SK-N-SH (cell line): ENCODE measurements at places on chromosomes 5 and 9. TPM values are rescaled to one million over a fixed set of nuclear protein-coding genes. Genes with fewer than 3 reads are reported as not detected.

- DNase-seq, result no peak
Measured at GRCh38 chr5:62283861-62284260, 22.1 kb upstream of the KIF2A start.

DNA sequence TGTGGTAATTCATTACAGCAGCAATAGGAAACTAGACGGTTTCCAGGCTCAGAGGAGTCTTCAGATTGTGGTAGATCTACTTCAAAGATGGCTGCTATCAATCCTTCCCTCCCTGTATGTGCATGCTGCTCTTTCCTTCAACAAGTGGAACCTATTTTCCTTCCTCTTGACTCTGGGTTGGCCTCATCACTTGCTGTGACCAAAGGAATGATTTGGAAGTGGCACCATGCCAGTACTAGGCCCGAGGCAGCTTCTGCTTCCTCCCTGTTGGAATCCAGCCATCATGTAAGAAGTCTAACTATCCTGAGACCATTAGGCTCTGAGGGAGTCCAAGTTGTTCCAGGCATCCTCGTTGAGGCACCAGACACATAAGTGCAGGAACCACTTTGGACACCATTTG lies 46.5 kb upstream of the MCTP1 start:
- no peak for DNase-seq

GRCh38 chr9:76704593-76705204 lies 59.5 kb upstream of the PCA3 start:
- peak; percentile 39 for DNase-seq

DNA sequence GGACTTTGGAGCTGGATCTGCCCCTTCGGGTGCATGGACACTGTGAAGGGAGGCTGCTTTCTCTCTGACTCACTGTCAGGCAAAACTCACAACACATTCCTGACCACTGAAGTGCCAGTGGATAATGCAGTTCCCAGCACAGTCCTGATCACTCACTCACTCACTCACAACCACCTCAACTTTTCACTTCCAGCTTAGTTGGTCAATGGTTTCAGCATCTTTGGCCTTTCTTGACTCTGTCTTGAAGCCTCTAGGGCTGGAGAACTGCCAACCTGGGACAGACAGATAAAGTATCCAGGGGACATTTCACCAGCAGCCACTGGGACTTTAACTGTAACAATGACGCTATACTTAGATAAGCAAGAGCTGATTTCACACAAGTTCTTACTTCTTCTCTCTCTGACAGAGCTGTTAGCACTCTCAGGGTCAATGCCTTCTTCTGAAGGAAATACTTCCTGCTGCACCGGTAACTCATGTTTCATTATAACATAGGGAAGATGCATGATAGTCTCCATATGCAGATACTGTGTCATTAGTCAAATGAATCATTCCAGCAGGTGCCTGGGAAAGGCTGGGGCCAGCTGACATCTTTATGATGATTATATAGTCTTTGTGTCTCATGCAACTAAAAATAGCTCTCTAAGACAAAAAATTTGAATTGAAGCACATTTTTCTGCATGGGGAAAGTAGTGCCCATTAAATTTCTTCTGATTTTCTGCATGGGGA lies 499.0 kb downstream of the SEMA5A start:
- DNase-seq, result no peak

DNA sequence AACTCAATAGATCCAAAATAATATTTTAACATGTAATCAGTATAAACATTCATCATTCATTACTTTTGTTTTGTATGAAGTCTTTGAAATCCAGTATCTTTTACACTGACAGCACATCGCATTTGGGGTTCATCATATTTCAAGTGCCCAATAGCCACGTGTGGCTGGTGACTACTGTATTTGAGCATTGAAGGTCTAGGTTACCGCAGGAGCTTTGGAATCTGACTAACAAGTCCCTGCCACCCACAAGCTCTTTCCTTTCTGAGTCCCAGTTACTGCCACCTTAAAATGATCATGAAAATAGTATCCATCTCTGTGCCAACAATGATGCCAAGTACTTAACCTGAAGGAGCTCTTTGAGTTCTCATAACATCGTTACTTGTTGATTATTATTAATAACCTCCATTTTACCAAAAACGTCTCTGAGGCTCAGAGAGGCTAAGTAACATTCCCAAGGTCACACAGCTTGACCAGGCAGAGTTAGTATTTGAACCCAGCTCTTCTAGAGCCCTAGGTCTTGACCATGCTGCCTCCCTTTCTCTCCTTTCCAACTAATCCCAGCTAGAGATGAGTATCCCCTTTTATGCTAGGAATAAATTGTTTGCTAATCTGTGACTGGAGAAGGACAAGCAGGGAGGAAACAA lies 24.2 kb downstream of the ARHGEF37 start:
- DNase-seq, result no peak

GRCh38 chr5:178454821-178455479 lies 135.2 kb downstream of the COL23A1 start:
- no peak for DNase-seq

DNA sequence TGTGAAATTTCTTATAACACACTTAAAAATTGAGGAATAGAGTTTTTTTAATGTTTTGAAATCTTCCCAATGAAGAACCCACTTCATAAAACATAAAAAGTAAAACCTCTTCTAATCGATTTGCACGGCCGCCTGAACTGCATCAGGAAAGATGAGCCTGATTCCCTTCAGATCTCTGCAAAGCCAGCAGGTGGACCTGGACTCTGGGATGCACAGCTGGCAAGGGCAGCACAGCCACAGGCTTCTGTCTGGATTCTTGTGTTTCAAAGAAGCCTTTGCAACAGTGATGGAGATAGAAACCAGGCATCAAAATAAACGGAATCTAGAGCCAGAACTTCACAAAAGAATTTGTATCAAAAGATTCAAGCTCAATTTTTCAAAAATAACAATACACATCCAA lies 36.0 kb upstream of the SPATA31C2 start:
- DNase-seq, result peak; percentile 45

- no peak for DNase-seq
Measured at GRCh38 chr5:87002485-87002884, 265.2 kb upstream of the RASA1 start.

DNA sequence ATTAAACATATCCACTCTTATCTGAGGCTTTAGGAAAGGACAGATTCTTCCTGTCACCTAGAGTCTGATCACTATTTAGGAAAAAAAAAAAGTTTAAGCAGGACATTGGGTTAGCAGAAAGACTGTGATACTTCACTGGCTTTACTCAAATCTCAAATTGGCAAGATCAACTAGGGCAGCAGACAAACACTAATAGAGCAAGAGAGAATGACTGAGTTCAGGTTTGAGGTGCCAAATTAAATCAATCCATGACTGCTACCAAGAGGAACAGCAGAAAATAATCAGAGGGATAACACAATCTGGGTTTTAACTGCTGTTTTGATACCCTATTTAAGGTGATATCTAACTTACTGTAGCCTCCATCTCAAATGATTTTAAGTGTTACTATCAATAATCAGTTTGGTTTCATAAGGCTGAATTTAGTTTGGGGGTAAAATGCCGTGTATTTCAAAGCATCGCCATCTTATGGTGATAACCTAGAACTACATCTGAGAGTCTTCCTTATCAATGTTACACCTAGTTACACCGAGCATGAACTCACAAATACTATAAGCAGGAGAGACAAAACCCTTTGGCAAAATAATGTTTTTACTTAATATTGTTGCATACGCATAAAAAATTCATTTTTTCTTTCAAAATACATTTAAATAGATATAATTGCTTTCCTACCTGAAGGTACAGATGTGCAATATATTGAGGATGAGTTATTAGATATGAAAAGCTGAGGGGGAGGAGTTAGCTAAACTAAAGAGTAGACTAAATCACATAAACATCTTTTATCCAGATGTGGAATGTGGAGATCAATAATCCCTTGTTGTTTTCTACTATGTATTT lies 286.4 kb upstream of the CDH12 start:
- DNase-seq, result peak; percentile 3

GRCh38 chr5:132369007-132369473 lies 470 bp upstream of the SLC22A5 start:
- DNase-seq, result no peak

GRCh38 chr5:164600274-164600673 lies 1094.9 kb downstream of the MAT2B start:
- no peak for DNase-seq

DNA sequence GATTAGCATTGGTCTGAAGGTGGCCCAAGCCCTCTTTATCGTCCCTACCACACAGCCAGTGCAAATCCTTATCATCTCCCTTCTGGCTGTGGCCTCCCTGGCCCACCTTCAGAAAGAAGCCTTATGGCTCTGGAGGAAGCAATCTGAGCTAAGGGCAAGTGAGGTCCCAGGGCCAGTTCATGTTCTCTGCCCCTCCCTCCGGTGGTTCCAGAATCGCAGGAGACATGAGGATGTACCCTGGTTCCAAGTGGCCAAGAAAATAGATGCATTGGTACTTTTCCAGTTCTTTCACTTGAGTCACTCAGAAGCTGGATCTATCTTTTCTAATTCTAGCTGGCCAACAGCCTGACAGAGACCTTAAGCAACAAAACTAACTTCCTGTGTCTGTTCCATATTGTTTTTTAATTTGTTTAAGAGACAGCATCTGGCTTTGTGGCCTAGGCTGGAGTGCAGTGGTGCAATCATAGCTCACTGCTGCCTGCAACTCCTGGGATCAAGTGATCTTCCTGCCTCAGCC lies 60.7 kb downstream of the LHFPL2 start:
- DNase-seq, result peak; percentile 27

- DNase-seq, result no peak
Measured at GRCh38 chr5:41097642-41098041, 26.5 kb upstream of the MROH2B start.

GRCh38 chr5:151740336-151740942 lies 18.0 kb downstream of the ATOX1 start:
- peak; percentile 70 for DNase-seq

DNA sequence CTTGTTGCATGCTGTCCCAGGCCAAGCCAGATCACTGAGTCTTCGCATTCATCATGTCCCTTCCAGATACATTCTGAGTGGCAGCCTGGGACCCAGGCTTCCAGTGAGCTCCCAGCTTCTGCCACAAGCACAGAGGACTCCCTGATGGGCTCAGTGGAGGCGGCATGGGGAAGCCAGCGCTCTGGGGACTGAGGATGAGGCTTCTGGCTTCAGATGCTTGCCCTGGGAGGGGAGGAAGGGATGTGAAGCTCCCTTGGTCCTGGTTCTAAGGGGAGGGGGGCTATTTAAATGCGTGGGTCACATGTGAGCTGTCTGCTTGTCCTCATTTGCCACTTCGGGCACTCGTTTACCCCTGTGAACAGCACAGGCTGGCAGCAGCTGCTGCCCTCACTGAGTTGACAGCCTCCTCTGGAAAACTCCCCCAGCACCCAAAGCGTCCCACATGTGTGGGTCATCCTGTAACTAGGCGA lies 174.0 kb downstream of the NR3C1 start:
- no peak for DNase-seq

DNA sequence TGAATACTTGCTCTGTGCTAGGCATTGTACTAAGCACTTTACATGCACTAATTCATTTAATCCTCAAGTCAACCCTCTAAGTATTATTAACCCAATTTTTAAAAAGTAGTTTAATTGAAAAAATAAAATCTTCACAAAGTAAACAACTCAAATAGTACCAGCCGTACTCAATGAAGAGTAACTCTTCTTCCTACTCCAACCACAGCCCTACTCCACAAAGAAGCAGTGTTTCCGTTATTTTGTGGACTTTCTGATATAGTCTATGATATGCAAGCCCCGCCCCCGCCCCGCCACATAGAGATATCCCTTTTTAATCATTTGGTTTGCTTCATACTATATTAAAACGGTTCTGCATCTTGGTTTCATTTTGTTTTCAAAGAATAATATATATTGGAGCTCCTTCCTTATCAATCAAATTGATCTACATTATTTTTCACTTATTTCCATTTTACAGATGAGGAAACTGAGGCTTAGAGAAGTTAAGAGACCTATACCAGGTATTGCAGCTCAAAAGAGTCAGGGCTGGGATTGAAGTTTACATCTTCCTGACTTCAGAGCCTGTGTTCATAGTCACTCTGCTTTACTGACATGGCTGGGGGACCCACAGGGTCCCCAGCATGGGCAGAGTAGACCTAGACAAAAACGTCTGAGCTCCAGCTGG lies 78.6 kb downstream of the PCDH1 start:
- DNase-seq, result no peak

GRCh38 chr9:16794871-16795639 lies 75.4 kb downstream of the BNC2 start:
- no peak for DNase-seq

DNA sequence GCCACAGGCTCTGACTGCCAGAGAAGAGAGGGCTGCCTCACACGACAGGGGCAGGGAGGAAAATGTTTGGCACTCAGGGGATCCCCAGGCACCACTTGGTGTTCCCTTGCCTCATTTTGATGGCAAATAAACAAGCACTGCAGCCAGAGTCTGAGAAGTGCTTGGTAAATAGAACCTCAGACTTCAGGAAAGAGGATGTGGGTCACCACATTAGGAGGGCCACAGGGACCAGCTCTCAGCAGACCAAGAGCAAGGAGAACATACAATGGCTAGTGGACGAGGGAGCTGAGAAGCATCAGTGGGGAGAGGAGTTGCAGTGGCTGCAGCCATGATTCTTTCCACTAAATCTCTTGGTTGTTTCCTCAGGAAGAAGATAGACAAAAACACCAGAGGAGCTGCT lies 413.9 kb downstream of the GADD45G start:
- DNase-seq, result no peak

DNA sequence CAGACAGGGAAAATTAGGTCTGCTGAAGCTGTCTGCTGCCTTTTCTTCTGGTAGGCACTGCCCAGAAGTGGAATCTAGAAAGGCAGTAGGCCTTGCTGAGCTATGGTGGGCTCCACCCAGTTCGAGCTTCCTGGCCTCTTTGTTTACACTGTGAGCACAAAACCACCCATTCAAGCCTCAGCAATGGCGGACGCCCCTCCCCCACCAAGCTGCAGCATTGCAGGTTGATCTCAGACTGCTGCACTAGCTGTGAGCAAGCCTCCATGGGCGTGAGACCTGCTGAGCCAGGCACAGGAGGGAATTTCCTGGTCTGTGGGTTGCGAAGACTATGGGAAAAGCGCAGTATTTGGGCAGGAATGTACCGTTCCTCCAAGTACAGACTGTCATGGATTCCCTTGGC lies 18.5 kb downstream of the AGTPBP1 start:
- no peak for DNase-seq

Gene PALM2AKAP2
- polyA plus RNA-seq, result 3.6 and 4.3 TPM in 2 replicates

Gene TUSC1
- polyA plus RNA-seq, result 8.8 and 9.1 TPM in 2 replicates

Gene RECK
- polyA plus RNA-seq, result 22.8 and 27.3 TPM in 2 replicates

Gene GPX8
- 30.1 and 44.2 TPM in 2 replicates for polyA plus RNA-seq

Gene GRIN3A
- not detected in 2 replicates for polyA plus RNA-seq

Gene TNC
- polyA plus RNA-seq, result 572 and 805 TPM in 2 replicates

Gene TEX48
- polyA plus RNA-seq, result 0.41 and 0.46 TPM in 2 replicates

Gene MAMDC2
- polyA plus RNA-seq, result not detected in 2 replicates

Gene PLK2
- 157 and 225 TPM in 2 replicates for polyA plus RNA-seq

Gene FOXD4L3
- 0.06 and 0.10 TPM in 2 replicates for polyA plus RNA-seq

Gene PCDHGA4
- 1.8 and 2.2 TPM in 2 replicates for polyA plus RNA-seq

Gene ARHGEF39
- polyA plus RNA-seq, result 4.9 and 5.2 TPM in 2 replicates

Gene ENG
- 8.8 and 18.8 TPM in 2 replicates for polyA plus RNA-seq
